ENCODE measurements at places on chromosomes 3 and 15. TPM values are rescaled to one million over a fixed set of nuclear protein-coding genes. Genes with fewer than 3 reads are reported as not detected.

The BLM gene
- 3.0 TPM for total RNA-seq

The CTXN2 gene
- total RNA-seq, result not detected

The NANOGP8 gene
- total RNA-seq, result not detected

The PPP1R14D gene
- not detected for total RNA-seq

The IL12A gene
- 0.15 TPM for total RNA-seq
